ENCODE measurements at places on chromosomes 3 and 15. TPM values are rescaled to one million over a fixed set of nuclear protein-coding genes. Genes with fewer than 3 reads are reported as not detected.
A peak's percentile ranks its signal among the peaks of the same experiment; 100 is the strongest.

STIMATE gene
- total RNA-seq: 13.2 TPM

DNA sequence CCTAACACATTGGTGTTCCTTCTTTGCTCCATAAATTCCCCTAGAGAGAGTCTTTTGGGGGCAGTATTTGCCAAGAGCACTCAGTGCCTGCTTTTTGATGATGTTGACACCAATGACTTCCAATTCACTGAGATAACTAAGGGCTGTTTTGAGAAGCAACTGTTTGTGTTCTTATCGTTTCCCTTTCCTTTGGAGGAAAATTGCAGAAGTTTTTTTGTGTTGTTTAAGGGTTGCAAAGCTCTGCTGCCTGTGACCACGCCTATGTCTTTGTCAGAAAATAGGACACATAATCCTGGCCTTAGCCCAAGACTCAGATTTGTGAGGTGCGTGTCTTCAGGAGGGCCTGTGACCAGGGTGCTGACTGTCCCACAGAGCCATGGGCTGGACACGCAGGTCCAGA lies 99.6 kb downstream of the FAM43A start:
- H3K4me3 ChIP-seq: no peak overlapping the region
- H3K36me3 ChIP-seq: no peaks in the 10 kb centered on the region
- DNase-seq: no peak
- peak overlapping the region; percentile 39 for H3K27ac ChIP-seq
- H3K4me1 ChIP-seq: peaks cover 14% of the 10 kb centered on the region

DNA sequence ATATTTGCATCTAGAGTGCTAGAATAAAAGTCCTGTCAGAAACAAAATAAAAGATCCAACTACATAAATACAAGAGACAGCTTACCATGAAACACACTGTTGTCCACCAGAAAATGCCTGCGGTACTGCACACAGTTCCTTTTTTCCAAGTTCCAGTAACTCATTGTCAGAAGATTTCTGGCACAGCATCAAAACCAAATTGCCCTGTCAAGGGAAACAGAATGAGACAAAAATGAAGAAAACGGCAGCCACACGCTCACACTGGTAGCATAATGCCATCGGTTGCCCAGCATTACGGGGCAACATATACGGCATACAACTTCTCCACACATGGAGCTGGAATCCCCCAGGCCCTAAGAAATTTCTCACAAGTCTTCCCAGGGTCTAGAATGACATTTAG lies 40.8 kb downstream of the PLCH1 start:
- H3K27me3 ChIP-seq: no peaks in the 10 kb centered on the region
- peak overlapping the region; percentile 49 for H3K27ac ChIP-seq
- no peaks in the 10 kb centered on the region for H3K4me1 ChIP-seq
- H3K4me3 ChIP-seq: no peak overlapping the region
- DNase-seq: no peak

DNA sequence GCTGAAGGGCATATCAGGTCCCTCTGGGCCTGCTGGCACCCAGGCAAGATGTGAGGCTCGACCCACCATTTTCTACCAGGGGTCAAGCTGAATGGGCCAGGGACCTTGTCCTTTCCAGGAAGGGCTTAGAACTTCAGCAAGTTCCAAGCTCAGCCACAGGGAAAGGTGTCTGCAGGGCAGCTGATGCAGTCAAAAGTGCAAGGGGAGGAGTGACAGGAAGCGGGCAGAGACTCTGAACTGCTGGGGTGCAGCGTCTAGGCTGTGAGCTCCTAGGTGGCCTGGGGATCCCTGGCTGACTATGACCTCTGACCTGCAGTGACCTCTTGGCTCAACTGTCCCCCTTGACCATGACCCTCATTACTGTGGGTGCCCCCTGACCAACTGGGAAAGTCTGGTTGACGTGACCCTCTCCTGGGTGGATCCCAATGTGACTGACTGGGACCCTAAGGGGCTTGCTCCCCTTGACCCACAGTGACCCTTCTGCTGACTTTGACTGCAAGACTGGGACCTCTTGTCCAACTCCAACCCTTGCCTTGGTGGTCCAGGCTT lies 14.4 kb upstream of the SEC13 start:
- no peak overlapping the region for H3K27ac ChIP-seq
- no peaks in the 10 kb centered on the region for H3K27me3 ChIP-seq
- H3K4me3 ChIP-seq: no peak overlapping the region
- no peak for DNase-seq
- H3K36me3 ChIP-seq: no peaks in the 10 kb centered on the region
- H3K4me1 ChIP-seq: no peaks in the 10 kb centered on the region

- DNase-seq: peak; percentile 77
- H3K27ac ChIP-seq: no peak overlapping the region
- peaks cover 19% of the 10 kb centered on the region for H3K27me3 ChIP-seq
- H3K4me1 ChIP-seq: no peaks in the 10 kb centered on the region
- H3K36me3 ChIP-seq: no peaks in the 10 kb centered on the region
These were observed 192.5 kb downstream of the GOLGA6L6 start for GRCh38 chr15:20348900-20349773.

- H3K27me3 ChIP-seq: no peaks in the 10 kb centered on the region
- H3K36me3 ChIP-seq: no peaks in the 10 kb centered on the region
- no peaks in the 10 kb centered on the region for H3K4me1 ChIP-seq
- no peak for DNase-seq
- H3K4me3 ChIP-seq: no peak overlapping the region
These were observed 25.1 kb upstream of the ETV5 start for GRCh38 chr3:186133980-186134379.
